ENCODE measurements at places on chromosomes 6 and 20.

DNA sequence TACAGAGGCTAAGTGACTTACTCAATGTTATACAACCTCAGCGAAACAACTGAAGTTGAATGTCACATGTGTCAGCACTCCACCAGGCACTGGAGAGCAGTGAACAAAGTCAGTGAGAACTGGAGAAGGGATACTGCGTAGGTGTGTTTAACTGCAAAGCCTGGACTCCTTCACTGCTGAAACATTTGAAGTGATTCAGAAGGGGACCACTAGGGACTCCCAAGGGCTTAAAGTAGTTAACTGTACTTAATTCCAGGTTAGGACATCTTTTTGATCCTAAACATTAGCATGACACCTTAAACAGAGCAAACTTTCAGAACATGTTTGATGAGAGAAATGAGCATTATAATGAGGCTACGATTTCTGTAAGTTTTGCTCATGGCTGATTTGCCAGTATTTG, 45.0 kb upstream of the ZBTB24 start:
- no peak for DNase-seq

GRCh38 chr6:165229216-165229615, 80.2 kb downstream of the C6orf118 start:
- DNase-seq: no peak

DNA sequence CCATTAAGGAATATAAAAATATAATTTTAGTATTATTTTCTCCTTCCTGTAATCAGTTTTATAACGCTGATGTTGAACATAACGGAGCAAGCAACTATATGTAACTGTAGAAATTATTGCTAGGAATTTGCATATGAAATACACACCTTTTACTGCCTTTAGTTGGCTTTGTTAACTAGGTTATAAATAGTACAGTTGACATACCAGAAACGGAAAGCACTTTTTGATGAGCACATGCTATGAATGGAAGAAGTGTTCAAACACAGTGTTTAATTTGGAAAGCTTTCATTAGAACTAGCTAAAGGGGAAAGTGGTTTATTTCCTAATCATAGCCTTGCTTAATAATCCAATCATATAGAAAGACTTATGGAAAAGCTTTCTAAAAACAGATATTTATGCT, 25.3 kb upstream of the BEND3 start:
- DNase-seq: no peak

DNA sequence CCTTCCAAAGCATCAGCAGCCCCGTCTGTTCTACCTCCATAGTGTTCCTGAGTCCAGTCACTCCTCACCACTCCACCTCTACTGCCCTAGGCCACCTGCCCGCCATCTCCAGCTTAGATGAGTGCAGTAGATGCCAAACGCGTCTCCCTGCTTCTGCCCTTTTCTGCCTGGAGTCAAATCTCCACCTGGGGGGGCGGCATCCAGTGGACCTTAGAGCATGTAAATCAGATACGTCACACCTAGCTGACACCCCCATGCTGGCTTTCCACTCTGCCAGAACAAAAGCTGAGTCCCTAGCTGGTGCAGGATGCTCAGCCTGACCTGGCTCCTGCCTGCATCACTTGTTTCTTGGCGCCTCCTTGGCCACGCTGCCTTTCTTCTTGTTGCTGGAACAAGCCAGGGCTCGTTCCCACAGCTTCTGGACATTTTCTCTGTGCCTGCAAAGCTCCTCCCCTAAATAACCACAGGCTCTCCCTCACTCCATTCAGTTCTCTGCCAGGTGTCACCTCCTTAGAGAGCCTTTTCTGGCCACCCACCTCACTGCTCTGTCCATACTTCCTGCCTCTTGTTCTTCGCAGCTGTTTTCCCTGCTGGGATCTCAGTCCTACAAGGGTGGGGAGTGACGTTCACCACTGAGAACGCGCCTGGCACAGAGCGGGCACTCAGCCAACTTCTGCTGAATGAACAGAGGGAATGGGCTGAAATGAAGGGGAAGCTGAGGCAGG, 5.8 kb downstream of the DDR1 start:
- DNase-seq: no peak

DNA sequence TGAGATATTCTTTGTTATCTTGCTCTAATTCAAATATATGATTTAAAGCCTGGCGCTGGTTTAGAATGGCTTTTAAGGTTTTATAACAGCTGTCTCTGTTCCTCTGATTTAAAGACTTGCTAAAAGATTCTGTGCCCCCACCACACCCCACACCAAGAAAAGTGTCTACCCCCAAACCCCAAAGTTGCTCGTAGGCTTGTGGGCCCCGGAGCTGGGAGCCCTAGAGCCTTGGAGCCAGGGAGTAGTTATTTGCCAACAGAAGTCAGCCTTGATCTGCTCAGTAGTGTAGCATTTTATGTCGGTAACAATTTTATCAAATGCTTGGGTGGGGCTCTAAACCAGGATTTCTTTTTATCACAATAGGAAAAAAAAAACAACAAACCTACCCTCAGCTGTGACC, 105.2 kb upstream of the TRAF3IP2 start:
- DNase-seq: no peak

DNA sequence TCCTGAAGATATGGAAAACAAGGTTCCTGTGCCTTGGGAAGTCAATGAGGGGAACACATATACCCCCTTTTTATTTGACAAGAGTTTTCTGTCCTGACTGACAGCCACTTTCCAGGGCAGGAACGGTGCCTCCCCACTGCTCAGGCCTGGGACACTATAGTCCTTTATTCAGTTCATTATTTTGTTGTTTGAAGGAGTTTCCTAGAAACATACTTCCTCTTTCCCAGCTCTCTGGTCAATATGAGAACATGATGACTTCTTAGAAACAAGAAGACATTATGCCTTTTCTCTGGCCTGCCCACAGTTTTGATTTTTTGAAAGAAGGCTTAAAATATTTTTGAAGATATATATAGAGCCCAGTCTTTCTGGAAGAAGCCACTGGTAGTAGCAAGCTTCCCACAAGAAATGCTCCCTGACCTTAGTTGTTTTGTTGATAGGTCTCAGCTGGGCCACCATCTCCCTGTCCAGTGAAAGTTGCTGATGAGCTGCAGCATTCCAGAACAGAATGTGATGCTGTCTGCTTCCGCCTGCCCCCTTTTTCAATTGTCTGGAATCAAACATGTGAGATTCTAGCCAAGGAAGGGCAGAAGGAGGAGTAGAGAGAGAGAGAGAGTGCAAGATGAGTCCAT, 350.0 kb upstream of the PRND start:
- DNase-seq: no peak

GRCh38 chr6:12189661-12190060, 100.5 kb upstream of the EDN1 start:
- DNase-seq: no peak

DNA sequence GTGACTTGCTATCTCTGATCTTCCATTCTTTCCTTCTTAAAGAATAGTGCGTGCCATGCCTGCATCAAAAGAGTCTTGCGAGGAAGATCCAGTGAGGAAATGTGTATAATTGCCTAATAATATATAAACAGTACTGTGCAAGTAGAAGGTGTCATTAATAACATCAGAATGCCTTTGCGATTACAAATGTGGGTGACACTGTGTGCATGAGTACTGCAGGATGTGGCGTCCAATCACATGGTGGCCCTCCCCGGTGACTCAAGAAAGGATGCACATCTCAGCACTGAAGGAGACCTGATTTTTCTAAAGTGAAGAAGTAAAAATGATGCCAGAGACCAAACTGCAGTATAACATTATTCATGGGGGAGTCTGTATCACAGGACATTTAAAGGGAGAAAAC, 107.5 kb upstream of the EDN1 start:
- DNase-seq: no peak

GRCh38 chr6:85157311-85157710, 292.6 kb upstream of the NT5E start:
- no peak for DNase-seq

- DNase-seq: no peak
Measured at GRCh38 chr6:109389650-109390274, 7.5 kb upstream of the CD164 start.

- no peak for DNase-seq
Measured at GRCh38 chr6:120211955-120212792, 862.6 kb upstream of the MAN1A1 start.

DNA sequence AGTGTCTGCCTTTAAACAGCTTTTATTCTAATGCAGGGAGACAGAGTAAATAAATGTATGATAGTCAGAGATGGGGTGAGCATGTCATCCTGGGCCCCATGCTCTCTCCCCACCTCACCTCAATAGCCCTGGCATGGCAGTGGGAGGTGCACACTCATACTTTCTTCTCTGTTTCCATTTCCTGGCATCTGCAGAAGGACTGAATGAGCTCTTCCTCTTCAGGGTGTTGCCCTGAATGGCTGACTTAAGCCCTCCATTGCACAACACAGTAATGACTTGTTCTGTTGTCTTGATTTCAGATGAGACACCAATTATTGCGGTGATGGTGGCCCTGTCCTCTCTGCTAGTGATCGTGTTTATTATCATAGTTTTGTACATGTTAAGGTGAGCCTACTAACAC, 57.0 kb upstream of the GNRH2 start:
- no peak for DNase-seq

DNA sequence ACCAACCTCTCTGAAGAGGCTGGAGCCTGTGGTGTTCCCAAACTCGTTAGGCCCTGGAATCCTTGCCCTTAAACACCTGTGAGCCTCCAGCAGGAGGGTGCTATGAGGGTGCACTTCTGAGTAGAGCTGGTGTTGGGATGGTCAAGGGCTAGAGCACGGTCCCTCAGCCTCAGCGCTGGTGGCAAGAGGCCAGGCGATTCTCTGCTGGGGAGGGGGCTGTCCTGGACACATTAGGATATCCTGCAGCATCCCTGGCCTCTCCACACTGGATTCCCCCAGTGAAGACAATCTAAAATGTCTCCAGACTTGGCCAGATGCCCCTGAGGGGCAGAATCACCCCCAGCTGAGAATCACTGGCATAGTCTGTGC, 157.8 kb downstream of the SYCP2 start:
- peak; percentile 29 for DNase-seq

GRCh38 chr6:1335367-1336037, 23.6 kb downstream of the FOXQ1 start:
- DNase-seq: peak; percentile 86

GRCh38 chr20:32285621-32286371, 8.3 kb downstream of the KIF3B start:
- no peak for DNase-seq

DNA sequence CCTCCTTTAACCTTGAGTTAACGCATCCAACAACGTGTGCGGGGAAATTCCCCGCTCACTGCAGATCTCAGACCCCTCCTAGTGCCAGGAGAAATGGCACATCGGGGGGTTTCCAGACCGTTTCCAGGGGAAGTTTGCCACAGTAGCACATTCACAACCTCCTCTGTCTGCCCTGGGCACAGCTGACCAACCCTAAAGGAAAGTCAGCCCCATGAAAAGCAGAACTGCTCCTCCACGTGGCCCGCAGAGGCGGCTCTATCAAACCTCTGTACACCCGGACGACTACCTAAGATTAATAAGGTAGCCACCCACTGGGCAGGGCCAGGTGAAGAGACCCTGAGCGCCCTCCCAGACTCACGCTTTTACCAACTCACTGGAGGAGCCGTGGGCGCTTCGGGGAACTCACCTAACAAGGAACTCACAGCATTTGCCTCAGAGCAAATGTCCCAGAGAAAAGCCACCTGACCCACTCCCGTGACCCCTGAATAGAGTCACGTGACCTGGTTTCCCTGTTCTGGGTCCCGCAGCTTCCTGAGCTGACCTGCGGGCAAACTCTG, 93.1 kb downstream of the PRND start:
- DNase-seq: no peak

- DNase-seq: no peak
Measured at GRCh38 chr6:31697555-31697954, 5.6 kb downstream of the ABHD16A start.

DNA sequence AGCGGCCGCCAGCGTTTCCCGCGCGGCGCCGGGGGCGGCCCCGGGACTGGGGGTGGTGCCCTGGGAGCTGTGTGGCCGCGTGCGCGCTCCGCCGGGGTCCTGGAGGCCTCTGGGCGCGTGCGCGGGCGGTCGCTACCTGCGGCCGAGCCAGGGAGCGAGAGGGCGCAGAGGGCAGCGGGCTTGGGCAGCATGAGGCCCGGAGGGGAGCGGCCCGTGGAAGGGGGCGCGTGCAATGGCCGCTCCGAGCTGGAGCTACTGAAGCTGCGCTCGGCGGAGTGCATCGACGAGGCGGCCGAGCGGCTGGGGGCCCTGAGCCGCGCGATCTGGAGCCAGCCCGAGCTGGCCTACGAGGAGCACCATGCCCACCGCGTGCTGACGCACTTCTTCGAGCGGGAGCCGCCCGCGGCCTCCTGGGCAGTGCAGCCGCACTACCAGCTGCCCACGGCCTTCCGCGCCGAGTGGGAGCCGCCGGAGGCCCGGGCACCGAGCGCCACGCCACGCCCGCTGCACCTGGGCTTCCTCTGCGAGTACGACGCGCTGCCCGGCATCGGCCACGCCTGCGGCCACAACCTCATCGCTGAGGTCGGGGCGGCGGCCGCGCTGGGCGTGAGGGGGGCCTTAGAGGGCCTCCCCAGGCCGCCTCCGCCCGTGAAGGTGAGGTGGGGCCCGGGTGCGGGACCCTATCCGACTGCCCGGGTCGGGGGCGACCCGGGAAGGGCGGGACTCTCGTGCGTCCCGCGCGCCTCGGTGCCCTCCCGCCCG, at the start of gene PM20D2:
Gene PM20D2, plus strand, starts transcription at position 100 of the 762 bp plus-strand sequence. Its CDS starts 90 bp downstream, at position 190.
- peak; percentile 72 for DNase-seq

DNA sequence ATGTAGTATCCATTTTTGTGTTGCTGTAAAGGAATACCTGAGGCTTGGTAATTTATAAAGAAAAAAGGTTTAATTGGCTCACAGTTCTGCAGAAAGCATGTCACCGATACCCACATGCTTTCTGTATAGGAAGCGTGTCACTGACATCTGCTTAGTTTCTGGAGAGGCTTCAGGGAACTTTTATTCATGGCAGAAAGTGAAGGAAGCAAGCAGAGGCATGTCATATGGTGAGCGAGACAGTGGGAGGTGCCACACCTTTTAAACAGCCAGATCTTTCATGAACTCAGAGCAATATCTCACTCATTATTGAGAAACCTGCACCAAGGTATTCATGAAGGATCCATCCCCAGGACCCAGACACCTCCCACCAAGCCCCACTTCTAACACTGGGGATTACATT, 3.5 kb downstream of the SUMO4 start:
- DNase-seq: no peak

- DNase-seq: no peak
Measured at GRCh38 chr20:19510611-19511010, 247.4 kb upstream of the RIN2 start.

DNA sequence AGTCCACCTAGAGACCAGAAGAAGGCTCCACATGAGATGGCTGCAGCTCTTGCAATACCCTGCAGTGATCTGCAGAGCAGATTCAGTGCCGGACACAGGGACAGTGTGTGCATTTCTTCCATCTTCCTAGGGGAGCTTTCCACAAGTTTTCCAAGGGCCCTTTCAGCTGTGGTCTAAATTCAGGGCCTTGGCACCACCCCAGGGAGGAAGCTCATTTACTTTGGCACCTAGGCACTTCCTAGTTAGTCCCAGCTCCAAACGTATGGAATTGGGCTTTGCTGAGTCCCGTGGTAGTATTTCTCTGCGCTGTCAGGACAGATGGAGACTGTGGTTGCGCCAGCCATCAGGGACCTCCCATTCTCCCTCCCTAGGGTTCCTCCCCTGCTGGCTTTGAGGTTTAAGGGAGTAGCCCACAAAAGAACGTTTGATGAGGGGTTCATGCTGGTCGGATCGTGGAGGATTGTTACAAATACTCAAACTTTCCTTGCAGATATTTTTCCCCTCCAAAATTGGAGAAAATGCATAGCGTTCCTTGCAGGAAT, 182.3 kb upstream of the UST start:
- no peak for DNase-seq

GRCh38 chr20:846894-847278, 13.4 kb downstream of the FAM110A start:
- DNase-seq: no peak

- DNase-seq: no peak
Measured at GRCh38 chr20:38000293-38000692, 33.0 kb downstream of the TTI1 start.
